ENCODE measurements at places on chromosomes 6 and 20.

- peak overlapping the region; percentile 61 for H3K27ac ChIP-seq
- peaks cover 51% of the 10 kb centered on the region for H3K4me1 ChIP-seq
- H3K27me3 ChIP-seq: no peaks in the 10 kb centered on the region
- peaks cover 12% of the 10 kb centered on the region for H3K36me3 ChIP-seq
- no peak overlapping the region for H3K4me3 ChIP-seq
These were observed 70.4 kb downstream of the BACH2 start for GRCh38 chr6:90226257-90226656.

GRCh38 chr6:163940705-163941623, 526.4 kb downstream of the QKI start:
- H3K36me3 ChIP-seq: no peaks in the 10 kb centered on the region
- no peak for DNase-seq
- H3K4me3 ChIP-seq: no peak overlapping the region
- no peaks in the 10 kb centered on the region for H3K27me3 ChIP-seq
- H3K27ac ChIP-seq: no peak overlapping the region

DNA sequence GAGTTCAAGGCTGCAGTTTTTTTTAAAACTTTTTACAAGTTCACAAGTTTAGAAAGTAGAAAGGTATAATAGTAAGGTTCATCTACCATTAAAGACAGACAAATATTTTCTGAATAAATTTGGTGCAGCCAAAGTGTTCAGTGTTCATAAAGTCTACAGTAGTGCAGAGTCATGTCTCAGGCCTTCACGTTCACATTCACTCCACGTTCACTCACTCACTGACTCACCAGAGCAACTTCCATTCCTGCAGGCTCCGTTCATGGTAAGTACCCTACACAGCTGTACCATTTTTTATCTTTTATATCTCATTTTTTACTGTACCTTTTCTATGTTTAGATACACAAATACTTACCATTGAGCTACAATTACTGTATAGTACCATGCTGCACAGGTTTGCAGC, 67.6 kb downstream of the B4GALT5 start:
- no peak overlapping the region for H3K4me3 ChIP-seq
- no peaks in the 10 kb centered on the region for H3K4me1 ChIP-seq
- H3K27me3 ChIP-seq: no peaks in the 10 kb centered on the region
- peaks cover 34% of the 10 kb centered on the region for H3K36me3 ChIP-seq
- no peak for DNase-seq

DNA sequence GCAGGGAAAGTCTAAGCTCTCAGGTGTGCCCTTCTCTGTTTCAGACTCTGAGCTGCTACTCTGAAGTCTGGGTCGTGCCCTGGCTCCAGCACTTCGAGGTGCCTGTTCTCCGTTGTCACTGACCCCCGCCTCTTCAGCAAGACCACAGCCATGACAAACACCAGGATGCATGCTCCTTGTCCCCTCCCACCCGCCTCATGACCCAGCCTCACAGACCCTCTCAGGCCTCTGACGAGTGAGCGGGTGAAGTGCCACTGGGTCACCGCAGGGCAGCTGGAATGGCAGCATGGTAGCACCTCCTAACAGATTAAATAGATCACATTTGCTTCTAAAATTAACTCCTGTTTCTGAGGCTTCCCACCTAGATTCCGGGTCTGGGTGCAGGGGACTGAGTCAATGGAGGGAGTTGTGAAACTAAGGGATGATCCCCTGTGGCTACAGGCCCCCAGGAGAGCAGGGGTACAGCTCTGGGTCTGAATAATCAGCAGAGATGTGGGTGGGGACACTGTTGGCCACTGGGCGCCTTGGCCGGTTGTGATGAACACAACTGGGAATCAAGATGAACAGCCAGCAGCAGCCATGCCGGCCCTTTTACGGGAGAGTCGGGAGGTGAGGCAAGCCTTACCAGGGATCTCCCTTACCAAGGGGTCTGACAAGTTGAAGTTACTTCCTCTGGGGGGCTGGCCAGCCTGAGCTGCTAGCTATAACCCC, 10.7 kb downstream of the CST7 start:
- no peak for DNase-seq
- no peaks in the 10 kb centered on the region for H3K27me3 ChIP-seq
- H3K36me3 ChIP-seq: peaks cover 17% of the 10 kb centered on the region

Data from mesothelial cell of epicardium (in vitro differentiated cells).